ENCODE measurements at places on chromosomes 5 and 9. TPM values are rescaled to one million over a fixed set of nuclear protein-coding genes. Genes with fewer than 3 reads are reported as not detected.

DNA sequence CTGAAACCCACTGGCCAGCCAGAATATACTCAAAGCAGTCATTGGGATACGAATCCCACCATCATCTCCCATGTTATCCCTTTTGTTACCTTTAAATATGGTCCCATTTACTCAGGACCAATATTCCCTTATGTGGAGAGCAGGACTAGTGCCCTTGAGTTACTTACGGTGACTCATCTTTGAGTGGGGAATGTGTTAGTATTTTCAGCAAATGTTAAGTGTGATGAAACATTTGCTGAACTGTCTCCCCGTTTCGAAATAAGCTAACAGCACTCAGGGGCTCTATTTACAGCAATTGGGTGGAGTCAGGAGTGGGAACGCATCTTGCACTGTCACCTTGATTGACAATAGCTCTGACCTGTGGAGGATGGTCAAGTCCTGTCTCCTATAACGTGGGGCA, 67.4 kb downstream of the CTSL start:
- DNase-seq, result no peak

DNA sequence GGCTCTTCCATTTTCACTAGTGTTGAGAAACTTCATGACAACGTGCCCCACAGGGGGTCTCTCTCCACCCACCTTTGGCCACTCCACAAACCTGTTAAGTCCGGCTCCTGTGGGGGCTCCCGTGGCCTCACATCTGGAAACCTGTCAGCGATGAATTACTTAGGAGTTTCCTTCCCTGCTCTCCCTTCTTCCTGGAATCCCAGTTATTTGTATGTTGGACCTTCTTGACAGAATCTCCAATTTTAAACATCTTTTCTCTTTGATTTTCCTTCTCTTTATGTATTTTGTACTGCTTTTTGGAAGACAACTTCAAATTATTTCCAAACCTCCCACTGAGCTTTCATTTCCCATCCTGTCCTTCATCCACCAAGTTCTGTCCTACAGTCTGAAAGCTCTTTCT, 55.1 kb upstream of the NRARP start:
- DNase-seq, result no peak

GRCh38 chr9:133856798-133857197, 118.6 kb upstream of the SARDH start:
- no peak for DNase-seq

- no peak for DNase-seq
Observed at GRCh38 chr5:75921011-75921410, 162.2 kb upstream of the SV2C start.

DNA sequence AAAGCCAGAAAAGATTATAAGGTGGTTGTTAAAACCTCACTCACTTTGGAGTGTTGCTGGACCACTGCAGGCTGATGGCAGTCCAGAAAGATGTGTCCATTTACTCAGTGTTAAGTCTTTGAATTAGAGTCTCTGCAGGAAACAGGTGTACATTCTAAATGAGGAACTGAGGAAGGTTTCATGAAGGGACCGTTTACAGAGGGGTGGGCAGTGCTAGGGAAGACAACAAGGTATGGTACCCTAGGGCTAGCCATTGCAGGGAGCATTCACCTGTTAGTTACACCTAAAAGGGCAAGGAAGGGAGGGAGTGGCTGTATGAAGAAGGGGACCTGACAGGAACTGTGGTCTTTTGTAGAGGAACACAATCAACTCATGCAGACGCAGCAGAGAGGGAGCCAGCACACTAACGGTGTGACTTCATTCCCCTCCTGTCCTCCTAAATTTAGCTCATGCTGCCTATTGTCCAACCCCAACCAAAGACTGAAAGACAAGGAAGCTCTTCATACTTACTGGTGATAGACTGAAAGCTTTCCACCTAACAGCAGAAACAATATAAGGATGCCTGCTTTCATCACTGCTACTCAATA, 32.2 kb upstream of the PAX5 start:
- no peak for DNase-seq

- no peak for DNase-seq
Observed at GRCh38 chr5:19584131-19584530, 403.9 kb downstream of the CDH18 start.

DNA sequence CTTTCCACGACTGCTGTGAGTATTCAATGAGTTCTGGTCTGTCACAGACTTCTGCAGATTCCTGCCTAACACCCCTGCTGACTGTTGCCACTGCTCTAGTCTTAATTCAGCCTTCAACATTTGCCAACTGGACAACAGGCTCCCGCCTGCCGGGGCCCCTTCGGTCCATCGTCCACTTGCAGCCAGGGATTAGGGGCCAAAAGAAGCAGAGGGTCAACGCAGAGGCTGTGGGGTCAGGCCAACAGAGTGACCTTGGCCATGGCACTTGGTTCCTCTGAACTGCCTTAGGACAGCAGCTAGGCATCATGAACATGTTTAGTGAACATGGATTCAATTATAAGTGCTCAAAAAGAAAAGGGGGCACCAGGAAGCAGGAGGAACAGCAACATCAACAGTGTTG, 28.7 kb downstream of the MORN5 start:
- no peak for DNase-seq

Gene CCDC183
- total RNA-seq, result 1.6 TPM

Gene MRPL41
- total RNA-seq, result 49.4 TPM

Gene PLCXD3
- 0.10 TPM for total RNA-seq
